Astrocyte of the cerebellum (primary cell): ENCODE measurements at places on chromosomes 16 and 17.

- no peak for DNase-seq
Measured at GRCh38 chr17:6334386-6334785, 100.5 kb downstream of the AIPL1 start.

- no peak for DNase-seq
Measured at GRCh38 chr17:29593591-29594518, 923 bp downstream of the ANKRD13B start.

DNA sequence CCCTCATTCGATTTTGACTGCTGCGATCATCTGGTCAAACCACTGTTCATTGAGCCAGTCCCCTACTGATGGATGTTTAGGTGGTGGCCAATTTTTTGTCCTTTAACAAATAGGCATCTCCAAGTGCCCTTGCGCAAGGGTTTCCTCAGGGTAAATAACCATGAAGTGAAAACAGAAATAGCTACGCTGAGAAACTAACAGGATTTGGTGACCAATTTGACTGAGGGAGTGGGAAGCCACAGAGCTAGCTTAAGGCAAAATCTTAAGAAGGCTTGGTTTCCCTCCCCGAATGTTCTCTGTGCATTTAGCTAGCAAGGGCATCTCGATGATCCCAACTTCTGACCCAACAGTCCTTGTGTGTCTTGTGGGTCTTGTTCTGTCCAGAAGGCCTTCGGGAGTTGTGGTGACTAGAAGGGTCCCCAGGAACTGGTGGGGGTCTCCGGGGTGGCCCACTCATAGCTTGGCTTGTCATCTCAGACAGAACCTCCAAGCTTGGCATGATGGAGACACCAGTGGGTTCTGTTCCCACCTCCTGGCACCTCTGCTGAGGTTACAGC lies 117.2 kb downstream of the SOCS1 start:
- DNase-seq, result no peak

GRCh38 chr17:57515662-57516211 lies 229.4 kb downstream of the CCDC182 start:
- no peak for DNase-seq

- no peak for DNase-seq
Measured at GRCh38 chr16:2465653-2466415, 5.3 kb upstream of the NTN3 start.

- DNase-seq, result no peak
Measured at GRCh38 chr17:3635474-3636153, 436 bp downstream of the SHPK start.

DNA sequence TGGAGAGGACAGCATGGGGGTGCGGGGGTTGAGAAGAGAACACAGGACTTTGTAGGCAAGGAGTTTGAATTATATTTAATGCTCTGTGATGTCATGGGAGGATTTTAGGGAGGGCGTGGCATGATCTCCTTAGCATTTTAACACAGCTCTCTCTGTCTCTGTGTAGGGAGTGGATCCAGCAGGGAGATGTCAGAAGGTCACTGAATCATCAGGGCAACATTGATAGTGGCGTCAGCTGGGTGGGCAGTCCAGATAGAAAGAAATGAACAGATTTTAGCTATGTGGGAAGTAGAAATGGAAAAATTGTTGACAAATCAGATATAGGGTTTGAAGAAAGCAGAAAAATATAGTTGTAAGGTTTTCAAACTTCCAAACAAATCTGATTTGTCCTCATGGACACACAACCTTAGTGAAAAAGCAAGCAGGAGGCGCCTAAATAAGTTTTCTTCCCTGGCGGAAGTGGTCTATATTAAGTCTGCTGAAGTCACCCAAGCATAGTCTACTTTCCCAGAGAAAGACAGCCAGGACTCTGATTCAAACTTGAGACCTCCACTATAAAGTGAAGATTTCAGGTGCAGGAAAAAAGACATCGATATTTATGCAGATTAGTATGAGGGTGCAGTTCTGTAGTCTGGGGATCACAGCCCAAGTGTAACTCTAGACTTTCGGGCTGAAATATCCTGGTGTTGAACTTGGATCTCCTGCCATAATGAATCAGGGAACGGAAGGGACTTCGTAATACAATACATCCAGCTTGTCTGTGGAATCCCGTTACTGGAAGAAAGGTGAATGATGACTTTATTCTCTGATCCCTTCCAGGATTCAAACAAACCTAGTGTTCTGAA lies 10.1 kb upstream of the PCTP start:
- no peak for DNase-seq

GRCh38 chr16:23434380-23434779 lies 18.6 kb downstream of the COG7 start:
- peak; percentile 64 for DNase-seq

DNA sequence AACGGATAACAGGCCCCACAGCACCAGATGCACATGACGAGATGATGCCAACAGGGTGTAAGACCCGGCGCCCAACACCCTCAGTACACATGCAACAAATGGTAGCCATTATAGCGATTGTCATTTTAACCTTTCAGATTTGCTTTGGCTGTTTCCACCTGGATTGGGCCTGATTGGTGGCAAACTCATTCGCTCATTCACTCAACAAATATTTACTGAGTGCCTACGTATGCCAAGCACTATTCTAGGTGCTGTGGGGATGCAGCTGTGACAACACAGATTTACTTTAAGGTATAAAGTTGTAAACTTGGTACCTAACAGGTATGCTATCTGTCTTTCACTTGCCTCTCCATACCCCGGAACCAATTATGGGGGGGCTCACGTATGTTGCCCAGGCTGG lies 66.8 kb downstream of the SRCIN1 start:
- DNase-seq, result no peak

DNA sequence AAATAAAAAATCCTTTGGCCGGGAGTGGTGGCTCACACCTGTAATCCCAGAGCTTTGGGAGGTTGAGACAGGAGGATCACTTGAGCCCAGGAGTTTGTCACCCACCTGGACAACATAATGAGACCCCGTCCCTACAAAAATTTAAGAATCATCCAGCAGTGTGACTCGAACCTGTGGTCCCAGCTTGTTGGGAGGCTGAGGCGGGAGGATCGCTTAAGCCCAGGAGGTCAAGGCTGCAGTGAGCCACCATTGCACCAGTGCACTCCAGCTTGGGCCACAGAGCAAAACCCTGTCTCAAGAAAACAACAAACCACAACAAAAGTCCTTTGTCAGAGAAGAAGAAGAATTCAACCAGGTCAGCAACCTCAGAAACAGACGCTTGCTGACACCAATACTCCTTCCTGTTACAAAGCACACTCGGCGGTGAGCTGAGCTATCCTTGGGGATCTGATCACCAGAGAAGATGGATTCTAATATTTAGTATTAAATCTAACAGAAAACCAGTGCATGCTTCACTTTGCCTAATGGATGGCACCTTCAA lies 12.9 kb upstream of the PVALEF start:
- DNase-seq, result no peak

DNA sequence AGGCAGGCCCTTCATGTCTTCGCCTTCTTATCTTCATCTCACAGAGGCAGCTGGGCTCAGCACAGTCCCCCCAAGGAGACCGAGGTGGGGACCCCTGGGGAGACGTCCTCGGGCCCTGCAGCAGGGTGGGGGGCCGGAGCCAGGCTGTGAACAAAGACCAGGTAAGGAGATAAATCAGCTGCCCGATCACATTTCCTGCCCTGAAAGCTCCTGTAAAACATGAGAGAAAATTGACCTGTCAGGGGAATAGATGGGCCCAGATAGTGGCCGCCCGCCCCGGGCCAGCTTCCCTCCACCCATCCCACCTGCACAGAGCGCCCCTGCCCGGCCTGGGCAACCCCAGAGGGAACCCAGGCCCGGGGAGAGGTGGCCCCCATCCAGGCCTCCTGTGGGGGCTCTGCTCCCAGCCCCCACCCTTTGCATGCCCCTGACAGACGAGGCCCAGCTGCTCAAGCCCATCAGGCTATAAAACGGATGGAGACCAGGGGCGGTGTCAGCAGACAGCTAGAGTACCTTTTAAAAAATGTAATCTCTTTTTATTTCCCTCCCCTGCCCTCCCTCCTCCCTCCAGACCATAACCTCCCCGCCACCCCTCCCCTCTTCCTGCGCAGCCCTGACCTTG lies 18.8 kb upstream of the SLC38A10 start:
- no peak for DNase-seq

DNA sequence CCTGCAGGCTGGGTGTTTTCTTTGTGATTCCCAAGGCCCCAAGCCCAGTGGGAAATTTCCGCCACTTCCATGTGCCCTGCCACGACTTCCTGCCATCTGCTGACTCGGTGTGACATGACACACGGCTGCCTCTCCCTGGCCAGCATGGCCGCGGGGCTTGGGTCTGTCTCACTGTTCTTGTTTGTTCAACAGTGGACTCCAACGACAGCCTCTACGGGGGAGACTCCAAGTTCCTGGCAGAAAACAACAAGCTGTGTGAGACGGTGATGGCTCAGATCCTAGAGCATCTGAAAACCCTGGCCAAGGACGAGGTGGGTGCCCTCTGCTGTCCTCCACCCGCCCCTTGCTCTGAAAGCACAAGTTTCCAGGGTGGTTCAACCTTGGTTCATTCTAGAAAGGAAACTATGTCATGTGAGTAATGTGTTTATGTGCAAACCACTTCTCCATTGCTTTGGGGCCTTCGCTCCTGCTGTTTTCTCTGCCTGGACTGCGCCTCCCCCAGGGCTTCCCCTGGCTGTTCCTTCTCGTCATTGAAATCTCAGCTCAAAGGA lies 26.8 kb downstream of the KNOP1 start:
- DNase-seq, result no peak

DNA sequence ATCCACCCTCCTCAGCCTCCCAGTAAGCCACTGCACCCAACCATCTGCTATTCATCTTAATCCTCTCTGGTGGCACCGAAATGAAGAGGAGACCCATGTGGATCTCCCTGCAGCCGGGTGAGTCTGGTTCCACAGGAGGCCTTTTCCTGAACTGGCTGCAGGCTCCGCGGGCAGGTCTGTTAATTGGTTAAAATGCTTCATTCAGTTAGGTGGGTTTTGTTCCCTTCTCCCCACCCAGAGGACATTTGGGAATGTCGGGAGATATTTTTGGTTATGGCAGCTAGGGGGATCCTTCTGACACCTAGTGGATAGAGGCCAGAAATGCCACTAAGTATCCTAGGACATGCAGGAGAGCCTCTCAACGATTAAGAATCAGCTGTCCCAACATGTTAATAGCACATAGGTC lies 16.7 kb downstream of the C16orf54 start:
- DNase-seq, result peak; percentile 18

DNA sequence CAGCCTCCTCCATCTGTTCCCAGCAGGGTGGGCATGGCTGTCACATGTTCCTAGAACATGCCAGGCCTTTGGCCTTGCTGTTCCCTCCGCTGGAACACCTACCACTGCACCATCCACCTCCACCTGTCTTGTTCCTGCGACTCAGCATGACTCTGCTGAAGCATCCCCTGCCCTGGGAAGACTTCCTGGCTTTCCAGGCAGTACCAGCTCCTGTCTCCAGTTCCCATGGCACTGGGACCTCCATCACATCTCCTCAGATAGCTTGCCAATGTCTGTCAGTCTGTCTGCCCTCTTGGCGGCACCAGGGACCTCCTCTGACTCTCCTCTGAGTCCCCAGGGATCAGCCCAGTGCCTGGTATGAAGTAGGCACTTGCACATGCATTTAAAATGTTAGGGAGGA lies 15.7 kb downstream of the PDP2 start:
- no peak for DNase-seq

GRCh38 chr17:45149669-45150664 lies 1.7 kb downstream of the HEXIM1 start:
- no peak for DNase-seq

DNA sequence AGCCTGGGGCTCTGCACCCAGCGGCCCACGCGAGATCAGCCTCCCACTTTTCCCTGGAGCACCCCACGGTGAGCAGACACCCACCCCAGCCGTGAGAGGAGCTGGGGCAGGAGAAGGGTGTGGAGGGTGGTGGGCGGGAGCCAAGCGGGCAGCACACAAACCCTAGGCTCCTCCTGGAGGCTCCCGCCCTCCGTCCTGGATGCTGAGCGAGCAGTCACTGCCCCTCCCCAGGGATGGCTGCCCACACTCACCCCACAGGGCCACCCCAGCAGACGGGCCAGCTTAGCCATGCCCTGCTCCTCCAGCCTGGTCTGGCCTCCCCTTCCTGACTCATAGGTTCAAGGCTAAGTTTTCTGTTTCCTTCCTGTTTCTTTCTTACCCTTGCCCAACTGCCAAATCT lies 15.7 kb upstream of the ABCC3 start:
- no peak for DNase-seq

GRCh38 chr17:21239680-21240368 lies 13.4 kb downstream of the NATD1 start:
- no peak for DNase-seq

DNA sequence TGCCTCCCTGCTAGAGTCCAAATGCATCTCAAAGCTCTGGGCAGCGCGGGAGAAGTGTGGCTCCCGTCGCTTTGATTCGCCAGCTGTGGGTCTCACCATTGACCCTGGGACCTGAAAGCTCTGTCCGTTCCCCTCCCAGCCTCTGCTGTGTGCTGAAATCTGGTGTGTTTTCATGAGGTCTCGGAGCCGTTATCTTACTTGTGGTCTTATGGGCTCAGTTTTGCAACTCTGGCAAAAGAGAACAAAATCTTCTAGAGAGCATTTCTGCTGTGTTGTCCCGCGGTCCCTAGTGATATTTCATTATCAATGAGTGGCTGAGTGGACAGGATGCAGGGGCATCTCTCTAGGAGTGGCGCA lies 13.3 kb downstream of the CRISPLD2 start:
- DNase-seq, result no peak

- DNase-seq, result no peak
Measured at GRCh38 chr17:73410586-73411312, 98.9 kb upstream of the CDC42EP4 start.

DNA sequence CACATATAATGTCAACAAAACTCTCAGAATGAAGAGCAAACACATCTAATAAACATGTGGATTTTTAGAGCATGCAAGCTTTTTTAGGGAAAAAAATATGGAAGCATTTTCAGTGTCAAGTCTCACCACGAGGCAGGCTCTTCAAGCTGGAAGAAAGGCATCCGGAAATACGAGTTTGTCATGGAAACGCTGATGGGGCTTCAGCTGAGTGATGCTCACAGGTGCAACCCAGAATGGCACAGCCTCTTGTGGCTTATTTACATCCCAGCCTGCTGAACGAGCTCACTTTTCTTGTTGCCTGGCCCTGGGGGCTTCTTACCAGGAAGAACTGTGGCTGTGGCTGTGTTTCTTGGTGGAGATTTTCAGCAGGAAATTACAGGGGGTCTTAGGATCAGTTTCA lies 24.1 kb upstream of the DYNLL2 start:
- DNase-seq, result no peak

DNA sequence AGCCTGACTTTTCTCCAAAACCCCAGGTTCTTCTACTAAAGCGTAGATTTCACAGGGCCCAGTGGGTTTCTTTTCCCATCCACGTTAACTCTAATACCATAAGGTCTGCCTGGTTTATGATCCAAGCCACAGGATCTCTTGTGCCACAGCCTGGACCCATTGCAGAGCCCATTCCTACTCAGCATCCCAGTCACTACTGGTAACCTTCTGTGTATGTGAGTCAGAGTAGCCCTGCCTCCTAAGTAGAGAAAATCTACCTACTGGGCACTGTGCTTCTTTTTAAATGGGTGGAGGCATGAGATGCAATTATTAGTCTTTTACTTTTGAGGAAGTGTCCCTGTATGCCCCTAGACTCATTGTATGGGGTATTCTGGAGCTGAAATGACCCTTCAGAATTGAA lies 13.5 kb downstream of the CCL11 start:
- DNase-seq, result no peak
